Activated gamma-delta T cell treated with anti-CD3 and anti-CD28 coated beads, Interleukin-2, amount 50 U/mL, for 16 hours (primary cell): ENCODE measurements at places on chromosomes 4 and X.

GRCh38 chr4:173343832-173344397 is 9.8 kb upstream of the HMGB2 start:
- DNase-seq = no peak

DNA sequence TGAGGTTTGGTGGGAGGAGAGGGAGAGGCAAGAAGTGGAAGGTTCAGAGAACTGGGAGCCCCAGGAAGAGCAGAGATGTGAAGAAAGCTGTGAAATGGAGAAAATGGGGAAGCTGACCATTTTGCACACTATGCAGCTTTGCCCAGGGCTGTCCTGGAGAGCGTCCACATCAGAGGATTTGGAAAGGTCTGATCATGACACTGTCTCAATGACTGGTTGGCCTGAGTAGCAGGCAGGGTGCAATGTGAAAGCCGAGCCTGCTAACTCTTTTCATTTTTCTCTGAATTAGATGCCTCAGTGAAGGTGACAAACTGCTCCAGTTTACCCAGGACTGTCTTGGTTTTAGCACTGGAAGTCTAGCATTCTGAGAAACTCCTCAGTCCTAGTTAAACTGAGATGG is 330.1 kb upstream of the RPS6KA3 start:
- DNase-seq = no peak

- DNase-seq = no peak
Observed at GRCh38 chr4:125736057-125736456, 421.3 kb downstream of the FAT4 start.

- no peak for DNase-seq
Observed at GRCh38 chr4:83748711-83749110, 212.8 kb downstream of the GPAT3 start.

DNA sequence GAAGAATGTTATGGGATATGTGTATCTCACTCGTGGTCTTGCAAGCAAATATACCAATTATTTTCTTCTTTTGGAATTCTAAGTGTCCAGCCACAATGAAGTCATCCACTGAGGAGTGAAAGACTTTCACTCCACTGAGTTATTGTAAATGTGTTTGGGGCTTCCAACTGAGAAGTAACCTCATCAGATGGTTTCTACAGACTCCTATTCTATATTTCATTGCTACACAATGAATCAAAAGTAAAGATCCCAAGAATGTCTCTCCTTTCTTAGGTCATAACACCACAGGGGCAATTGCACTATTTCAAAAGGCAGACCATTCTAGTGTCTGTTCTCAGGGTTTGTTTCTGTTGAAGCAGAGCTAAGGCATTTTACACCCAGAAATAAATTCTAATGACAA is 12.3 kb upstream of the VCX2 start:
- DNase-seq = no peak

DNA sequence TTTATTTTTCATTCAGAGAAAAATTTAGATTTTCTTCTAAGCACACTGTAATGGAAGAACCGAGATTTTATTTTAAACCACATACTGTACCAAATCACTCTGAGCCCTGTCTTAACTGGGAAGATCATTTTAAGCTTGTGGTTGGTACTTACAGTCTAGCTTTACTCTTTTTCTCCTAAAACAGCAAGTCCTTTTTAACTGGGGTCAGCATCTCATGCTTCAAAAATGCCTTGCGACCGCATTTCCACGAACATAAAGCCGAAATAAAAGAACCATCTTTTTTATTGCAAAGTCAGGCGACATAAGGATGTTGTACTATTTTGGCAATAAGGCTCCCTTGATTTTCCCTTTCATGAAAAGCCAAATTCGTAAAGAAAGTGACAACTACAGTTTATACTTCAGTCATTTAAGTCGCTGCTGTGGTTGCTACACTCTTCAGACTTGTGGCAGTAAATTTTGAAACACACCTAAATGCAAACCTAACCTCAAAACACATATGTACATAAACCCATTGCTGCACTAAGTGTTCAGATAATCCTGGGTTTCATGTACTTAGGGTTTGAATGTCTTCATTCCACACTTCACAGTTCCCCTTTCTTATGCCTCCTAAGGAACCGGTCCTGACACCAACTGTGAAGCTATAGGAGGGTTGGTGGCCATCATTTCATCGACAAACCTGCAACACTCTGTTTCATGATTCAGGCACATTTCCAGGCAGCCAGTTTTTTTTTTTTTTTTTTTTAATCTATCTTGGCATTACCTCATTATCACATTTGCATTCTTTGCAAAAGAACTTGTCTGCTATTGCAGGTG is 3.0 kb downstream of the STOX2 start:
- no peak for DNase-seq

DNA sequence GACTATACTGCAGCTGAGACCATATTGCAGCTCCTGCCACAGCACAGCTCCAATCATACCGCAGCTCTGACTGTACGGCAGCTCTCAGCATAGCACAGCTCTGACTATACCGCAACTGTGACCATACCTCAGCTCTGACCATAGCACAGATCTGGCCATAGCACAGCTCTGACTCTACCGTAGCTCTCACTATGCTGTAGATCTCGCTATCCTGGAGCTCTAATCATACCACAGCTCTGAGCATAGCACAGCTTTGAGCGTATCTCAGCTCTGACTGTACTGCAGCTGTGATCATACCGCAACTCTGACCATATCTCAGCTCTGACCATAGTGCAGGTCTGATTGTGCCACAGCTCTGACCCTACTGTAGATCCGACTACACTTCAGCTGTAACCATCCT is 139.2 kb downstream of the ASMT start:
- DNase-seq = no peak

- DNase-seq = no peak
Observed at GRCh38 chrX:107729558-107730297, 45.9 kb downstream of the TSC22D3 start.
